Stimulated activated CD4-positive, alpha-beta T cell treated with anti-CD3 and anti-CD28 coated beads, Interleukin-1b, Interleukin-23, amount 100 ng/mL, for 24 hours (primary cell): ENCODE measurements at places on chromosomes 7 and 10.
A peak's percentile ranks its signal among the peaks of the same experiment; 100 is the strongest.

- no peak for DNase-seq
Measured at GRCh38 chr7:100372256-100372655, 1.0 kb upstream of the PILRA start.

- DNase-seq: no peak
Measured at GRCh38 chr7:107318523-107319160, 149.8 kb downstream of the HBP1 start.

DNA sequence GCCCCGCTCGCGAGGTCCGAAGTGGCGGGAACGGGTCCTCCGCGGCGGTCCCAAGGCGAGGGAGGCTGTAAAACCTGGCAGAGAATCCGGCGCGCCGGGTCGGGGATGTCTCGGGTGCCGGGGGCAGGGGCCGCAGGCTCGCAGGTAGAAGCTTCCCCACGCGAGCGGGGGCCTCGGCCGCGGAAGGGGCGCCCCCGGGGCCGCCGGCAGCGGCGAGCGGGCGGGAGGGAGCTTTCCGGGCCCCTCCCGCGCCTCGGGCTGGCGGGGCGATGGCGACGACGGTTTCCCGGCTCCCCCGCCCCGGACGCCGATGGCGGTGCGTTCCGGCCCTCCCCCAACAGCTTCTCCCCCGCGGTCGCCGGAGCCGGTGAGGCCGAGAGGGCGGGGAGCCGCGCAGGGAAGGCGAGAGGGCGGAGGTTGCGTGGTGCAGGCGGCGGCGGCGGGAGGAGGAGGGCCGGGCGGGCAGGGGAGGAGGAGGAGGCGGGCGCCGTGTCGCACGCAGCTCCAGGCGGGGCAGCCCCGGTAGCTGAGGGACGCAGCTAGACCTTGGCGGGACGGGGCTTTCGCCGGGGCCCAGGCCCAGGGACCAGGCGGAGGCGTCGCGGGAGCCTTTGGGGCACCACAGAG, at the start of gene CUL1:
Gene CUL1 (plus strand): TSS at position 507 of the 627 bp plus-strand sequence. CDS start 31,220 bp downstream, outside the sequence.
- peak; percentile 77 for DNase-seq

DNA sequence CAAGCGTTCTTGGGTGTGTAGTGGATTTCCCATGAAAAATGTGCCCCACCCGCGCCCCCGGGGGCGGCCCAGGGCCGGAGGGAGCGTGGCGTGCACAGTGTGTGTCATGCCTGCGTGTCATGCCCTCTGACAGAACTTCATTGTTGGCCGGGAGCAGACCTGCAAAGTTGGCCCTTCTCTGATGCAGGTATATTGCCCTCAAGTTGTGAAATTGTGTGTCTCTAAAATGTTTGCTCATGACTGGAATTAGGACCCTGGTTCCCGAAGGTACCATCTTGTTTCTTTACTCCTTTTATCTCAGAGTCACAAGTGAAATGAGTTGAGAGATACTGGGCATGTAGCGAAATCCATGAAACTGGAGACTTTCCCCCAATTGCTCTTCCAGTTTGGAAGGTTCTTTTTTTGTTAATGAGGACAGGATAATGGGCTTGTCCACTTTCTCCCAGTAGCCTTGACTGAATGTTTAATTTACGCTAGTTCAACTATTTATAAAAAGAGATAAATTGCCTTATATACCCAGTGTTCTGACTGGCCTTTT, 26.2 kb downstream of the ADK start:
- peak; percentile 35 for DNase-seq

DNA sequence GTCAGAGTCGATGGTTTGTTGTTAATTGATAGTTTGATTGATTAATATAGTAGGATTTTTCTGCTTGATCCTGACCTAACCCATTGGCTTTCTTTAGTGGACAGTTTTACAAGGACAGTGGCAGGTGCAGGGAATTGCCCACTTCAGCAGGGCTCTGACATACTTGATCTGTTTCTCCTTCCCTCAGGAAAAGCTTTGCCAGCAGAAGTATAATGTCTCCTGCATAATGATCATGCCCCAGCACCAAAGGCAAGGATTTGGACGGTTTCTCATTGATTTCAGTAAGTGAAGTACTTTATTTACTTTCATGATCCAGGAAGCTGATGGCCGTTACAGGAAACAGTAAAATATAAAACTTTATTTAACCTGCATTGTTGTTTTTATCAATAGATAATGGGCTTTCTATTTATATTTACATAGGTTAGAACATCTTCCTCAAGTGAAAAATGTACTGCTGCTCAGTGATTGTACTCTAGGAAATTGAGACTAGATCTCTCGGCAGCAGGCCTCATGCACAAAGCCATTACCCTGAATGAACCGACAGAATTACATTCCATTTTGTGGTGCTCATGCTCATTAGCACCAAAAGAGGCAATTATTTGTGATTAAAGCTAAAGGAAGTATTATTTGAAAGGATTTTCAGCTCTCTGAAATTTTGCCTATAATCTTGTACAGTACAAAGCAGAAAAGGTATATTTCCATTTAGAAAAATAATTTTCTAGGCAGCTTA, 122.5 kb upstream of the SAMD8 start:
- DNase-seq: no peak

GRCh38 chr7:41175435-41175834, 527.5 kb downstream of the INHBA start:
- DNase-seq: no peak

DNA sequence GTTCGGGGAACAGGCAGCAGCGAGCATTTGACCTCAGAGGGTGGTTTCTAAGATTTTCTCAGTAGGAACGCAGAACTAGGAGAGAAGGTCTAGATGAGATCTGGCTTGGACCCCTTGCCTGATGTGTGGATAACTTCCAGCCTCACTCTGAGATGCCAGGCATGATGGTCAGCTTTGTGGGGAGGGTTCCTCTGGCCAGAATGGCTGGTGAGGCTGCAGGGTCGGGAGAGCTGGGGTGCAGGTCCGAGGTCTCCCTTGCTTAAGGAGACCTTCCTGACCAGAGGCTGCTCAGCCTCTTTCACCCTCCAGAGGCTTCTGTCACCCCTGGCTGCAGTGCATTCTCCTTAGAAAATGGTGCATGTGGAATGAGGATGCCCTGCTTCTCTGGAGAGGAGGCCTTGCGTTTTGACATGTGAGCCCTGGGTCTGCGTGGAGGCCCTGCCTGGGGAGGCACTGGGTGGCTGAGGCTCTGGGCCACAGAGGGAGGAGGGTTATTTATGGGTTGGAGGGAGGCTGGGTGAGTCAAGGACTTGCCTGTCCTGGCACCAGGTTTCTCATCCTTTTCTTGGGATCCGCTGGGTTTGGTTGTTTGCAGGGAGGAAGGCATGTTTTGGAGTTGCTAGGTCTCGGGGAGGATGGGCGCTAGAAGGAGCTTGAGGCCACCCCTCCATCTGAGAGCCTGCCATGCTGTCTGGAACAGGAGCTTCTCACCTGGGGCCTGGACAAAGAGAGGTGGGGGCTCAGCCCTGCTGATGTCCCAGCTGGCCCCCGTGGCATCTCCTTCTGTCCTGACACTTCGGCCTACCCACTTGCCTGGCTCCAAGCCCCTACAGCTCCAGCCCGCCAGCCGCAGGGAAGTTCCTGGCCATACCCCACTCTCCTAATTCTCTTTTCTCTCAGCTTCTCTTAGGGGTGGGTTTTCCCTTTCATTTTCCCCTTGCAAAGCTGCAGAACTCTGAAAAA, 3.9 kb downstream of the FAM241B start:
- no peak for DNase-seq

- no peak for DNase-seq
Measured at GRCh38 chr10:78410046-78410965, 376.6 kb downstream of the RPS24 start.

GRCh38 chr7:105439174-105439893, 50.6 kb upstream of the SRPK2 start:
- no peak for DNase-seq

GRCh38 chr10:51117794-51118193, 43.5 kb downstream of the PRKG1 start:
- DNase-seq: no peak

GRCh38 chr10:31623466-31623865, 304.4 kb downstream of the ZEB1 start:
- DNase-seq: no peak

- DNase-seq: no peak
Measured at GRCh38 chr7:15397159-15397550, 164.7 kb downstream of the AGMO start.

GRCh38 chr10:17665747-17666146, 21.8 kb downstream of the STAM start:
- no peak for DNase-seq

DNA sequence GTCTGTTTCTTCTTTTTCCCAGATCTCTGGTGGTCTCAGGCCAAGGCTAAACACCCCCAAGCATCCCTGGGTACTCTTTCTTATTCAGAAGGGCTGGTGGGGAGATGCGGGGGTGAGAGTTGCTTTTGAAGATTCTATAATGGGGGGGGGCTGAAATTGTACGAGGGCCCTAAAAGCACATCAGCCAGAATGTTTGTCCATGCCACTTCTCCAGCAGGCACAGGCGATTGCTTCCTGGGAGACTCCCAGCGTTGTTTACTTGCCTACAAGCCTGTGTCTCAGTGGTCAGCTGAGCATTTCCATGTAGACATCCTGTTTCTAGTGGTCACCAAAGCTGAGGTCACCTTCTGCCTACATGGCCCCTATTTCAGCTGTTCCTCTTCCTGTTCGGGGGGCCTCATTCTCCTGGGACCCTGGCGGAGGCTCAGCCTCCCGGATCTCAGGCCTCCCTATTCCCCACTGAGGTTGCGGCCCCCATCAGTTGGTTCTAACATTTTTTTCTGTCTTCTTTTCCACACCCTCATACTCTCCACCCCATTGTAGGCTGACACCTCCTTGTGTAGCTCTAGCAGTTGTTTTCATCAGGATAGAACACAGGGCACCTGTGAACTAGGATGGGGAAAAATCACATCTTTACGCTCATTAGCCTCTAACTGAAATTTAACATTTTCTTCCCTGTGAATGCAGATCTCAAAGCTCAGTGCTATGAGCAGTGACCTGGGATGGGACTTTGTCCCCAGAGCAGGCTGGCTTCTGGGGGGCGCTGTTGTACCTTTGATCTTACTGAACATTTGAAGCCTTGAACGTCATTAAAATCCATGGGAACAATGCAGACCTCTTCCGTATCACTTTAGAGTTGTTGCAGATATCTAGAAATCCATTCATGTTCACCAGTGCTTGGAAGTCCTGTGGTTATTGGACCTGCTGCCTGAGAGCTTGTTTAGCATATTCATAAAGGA, 286.5 kb downstream of the GLRX3 start:
- no peak for DNase-seq

DNA sequence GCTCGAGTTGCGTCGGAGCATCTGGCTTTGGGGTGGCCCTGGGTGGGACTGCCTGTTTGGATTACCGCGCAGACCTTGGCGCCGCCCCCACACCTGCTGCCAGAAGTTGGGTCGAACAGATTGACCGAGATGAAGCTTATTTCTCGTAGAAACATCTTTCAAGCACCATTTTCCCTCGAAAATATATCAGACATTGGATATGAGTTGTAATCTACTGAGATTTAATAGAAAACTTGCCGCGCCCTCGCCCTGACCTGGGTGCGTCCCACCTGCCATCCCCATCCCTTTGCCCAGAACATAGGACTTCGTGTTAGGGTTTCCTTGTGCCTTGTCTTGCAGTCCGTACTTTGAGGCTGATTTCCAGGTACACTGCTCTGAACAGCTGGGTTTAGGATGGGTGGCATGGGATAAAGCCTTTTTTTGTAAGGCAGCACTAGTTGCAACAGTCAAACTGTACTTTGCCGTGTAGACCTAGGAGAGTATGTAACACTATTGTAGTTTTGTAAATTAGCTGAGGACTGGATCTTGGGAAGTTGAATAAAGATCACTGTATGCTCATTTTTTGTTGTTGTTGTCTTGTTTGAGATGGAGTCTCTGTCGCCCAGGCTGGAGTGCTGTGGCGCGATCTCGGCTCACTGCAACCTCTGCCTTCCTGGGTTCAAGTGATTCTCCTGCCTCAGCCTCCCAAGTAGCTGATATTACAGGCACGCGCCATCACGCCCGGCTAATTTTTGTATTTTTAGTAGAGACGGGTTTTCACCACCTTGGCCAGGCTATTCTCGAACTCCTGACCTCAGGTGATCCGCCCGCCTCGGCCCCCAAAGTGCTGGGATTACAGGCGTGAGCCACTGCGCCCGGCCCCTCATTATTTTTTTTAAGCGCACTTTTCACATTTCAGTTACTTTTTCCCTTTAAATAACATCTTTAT, 978 bp downstream of the OGDH start:
- no peak for DNase-seq

GRCh38 chr7:55309040-55309991, 55.8 kb upstream of the LANCL2 start:
- peak; percentile 12 for DNase-seq

DNA sequence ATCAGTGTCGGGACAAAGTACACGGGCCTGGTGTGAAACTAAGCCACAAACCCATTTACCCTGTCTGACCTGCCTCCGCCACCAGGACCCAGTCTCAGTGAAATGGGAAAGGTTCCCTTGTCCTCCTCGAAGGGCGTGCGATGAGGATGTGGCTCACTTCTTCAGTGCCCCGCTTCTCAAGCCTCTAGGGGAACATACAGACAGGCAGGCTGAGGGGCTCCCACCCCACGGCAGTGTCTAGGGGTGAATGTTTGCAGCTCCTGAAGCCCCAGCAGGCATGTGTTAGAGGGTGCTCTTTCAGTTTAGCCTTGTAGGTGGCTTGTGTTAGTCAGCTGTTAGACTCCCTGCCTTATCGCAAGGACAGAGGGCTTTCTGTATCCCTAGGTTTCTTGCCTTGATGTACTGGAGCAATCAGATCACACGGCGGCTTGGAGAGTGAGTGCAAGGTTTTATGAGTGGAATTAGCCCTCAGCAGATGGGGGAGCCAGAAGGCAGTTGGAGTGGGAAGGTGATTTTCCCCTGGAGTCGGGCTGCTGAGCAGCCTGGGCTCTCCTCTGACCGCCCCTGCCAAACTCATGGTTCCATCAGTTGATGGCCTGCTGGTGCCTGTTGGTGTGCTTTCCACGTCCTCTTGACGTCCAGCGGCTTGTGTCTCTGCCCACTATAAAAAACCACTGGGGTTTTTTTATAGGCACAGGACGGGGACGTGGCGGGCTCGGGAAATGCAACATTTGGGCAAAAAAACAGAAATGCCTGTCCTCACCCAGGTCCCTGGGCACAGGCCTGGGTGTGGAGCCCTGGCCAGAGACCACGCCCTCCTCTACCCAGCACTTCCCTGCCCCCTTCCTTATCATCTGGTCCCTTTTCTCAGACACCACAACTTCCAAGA, 759 bp downstream of the NUDT1 start:
- no peak for DNase-seq

DNA sequence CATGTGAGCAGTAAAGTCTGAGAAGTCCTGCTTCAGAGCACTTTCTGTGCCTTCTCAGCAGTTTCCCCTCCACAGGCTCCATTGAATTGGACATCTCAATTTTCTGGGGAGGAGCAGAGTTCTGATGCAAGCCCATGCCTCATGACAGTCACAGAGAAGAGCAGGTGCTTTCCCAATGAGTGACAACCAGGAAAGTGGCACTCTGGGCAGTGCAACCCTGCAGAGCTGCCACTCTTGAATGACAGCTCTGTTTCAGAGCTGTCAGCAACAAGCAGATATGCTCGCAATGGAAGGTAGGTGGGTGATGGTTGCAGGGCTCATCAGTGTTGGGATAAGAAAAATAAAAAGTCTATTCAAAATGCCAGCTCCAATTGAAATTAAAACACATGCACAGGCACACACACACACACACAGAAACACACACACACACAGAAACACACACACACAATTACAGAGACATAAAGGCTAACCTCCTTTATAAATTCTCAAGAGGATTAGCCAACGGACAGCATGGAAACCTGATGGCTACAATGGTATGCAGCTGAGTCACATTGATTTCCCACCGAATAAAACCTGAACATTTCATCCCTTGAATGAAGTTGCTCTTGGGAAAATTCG, 50.5 kb downstream of the C10orf67 start:
- DNase-seq: no peak

GRCh38 chr10:119005362-119006043, 24.0 kb upstream of the NANOS1 start:
- no peak for DNase-seq

GRCh38 chr10:79936625-79937615, 12.0 kb downstream of the SFTPD start:
- no peak for DNase-seq
